ENCODE measurements at places on chromosomes 11 and 22. TPM values are rescaled to one million over a fixed set of nuclear protein-coding genes. Genes with fewer than 3 reads are reported as not detected.

DNA sequence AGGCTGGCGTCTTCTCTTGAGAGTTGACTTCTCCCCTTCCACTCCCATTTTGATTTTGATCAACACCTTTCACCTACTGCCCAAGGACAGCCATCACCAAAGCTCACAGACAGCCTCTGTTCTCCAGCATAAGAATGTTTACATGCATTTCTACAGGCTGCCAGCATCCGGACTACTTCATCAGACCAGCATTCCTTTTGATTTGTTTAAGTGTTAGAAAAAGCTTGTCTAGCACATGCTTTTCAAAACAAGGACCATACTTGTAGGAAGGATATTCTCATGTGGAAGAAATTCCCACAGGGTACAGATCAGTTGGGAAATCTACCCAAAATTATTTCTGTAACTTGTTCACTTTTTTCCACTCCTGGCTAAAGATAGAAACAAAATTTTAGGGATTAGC, 6.2 kb upstream of the KCNA4 start:
- DNase-seq = no peak

DNA sequence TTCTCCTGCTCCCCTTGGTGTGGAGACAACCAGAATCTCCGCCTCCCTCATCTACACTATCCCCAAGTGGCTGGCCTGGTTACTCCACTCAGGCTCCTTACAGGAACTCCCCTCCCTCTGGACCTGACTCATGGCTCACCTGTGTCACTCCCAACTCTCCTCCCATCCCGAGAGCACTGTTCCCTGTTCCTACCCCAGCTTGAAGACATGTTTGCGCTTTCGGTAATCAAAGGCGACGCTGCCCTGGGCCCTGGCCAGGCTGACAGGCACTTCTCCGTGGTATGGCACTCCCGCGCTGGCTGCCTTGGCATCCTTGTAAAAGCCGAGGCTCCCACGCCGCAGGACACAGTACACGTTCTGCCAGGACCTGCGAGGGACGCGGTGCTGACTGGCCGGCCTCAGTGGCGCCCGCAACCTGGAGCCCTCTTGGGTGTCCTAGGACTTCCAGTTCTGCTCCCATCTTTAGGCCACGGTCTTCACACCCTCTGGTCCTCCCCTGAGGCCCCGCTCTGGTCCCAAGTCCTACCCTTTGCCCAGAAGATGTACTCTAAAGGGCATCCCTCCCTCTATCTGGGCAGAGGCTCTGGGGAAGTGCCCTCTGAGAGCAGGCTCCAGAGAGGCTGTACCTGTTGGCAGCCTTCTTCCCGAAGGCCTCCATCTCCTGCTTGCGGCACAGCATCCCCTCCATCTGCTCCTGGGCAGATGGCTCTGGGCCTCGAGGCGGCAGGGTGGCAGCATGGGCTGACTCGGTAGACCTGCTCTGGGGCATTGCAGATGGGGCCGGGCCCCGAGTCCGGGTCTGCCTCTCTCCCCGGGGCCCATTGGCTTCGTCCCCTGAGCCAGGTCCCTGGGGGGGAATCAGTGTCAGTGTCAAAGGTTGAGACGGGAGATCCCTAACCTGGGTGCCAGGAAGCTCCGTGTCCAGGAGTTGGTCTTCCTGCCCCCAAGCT, 9.4 kb upstream of the RBM4B start:
- DNase-seq = no peak

- DNase-seq = no peak
These were observed 13.1 kb downstream of the CABP7 start for GRCh38 chr22:29732883-29733282.

DNA sequence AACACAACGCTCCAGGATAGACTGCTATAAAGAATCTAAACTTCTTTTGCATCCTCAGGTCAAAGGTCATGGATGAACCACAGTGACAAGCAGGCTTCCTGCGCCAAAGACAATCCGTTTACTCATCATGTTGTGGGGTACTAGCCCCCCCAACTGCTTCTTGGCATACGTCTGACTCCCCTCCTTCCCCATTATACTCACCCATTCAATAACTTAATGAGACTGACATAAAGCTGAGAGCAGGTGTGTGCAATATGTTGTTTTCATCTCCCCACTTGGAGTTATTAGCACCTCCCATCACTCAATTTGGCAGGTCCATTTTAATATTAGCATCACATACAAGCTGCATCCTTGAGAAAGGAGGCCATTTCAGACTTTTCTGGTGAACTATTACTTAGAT, 157.1 kb downstream of the CADM1 start:
- DNase-seq = no peak

GRCh38 chr11:126573325-126573978, 218.0 kb downstream of the ST3GAL4 start:
- DNase-seq = no peak

GRCh38 chr11:63337070-63337469, 32.5 kb upstream of the SLC22A9 start:
- no peak for DNase-seq

Gene CALCA
- polyA plus RNA-seq = not detected

Gene TRPC6
- 11.3 TPM for polyA plus RNA-seq

Gene OSM
- polyA plus RNA-seq = 1.5 TPM

Gene OR52H1
- polyA plus RNA-seq = not detected

Gene KRTAP5-10
- not detected for polyA plus RNA-seq

Gene GRK2
- 62.9 TPM for polyA plus RNA-seq

Gene HOATZ
- 0.60 TPM for polyA plus RNA-seq

Gene FREY1
- 0.24 TPM for polyA plus RNA-seq

Data from muscle of leg (tissue), 16 donors.